ENCODE measurements at places on chromosomes 5 and 9.

DNA sequence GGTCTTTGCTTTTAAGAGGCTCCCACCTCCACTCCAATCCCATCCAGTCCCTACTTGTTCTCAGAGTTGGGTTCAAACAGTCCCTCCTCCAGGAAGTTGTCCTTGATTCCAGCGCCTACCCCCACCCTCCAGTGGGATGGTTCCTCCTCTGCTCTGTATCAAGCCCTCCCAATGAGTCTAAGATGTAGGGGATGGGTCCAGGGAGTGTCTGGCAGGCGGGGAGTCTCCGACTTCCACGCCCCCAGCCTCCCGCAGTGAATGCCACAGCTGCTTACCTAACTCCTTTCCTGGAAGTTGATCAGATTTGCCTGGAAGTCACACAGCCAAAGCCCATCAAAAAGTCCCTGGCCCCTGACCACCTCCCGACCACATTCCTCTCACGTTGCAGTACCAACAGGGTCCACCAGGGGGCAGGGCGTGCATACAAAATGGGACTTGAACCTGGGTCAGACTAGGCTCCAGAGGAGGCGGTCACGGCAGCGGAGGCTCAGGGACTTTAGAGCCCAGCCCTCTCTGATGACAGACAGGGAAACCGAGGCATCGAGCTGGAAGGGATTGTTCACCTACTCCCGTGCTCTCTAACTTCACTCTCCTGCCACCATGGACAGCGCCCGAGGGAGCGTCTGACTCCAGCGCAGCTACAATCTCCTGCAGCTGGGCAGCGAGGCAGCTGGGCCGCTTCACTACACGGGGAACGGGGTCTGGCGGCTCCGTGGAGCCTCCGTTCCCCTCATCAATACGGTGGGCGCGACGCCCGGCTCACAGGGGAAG, 25.0 kb upstream of the TDRD7 start:
- peak; percentile 22 for DNase-seq

DNA sequence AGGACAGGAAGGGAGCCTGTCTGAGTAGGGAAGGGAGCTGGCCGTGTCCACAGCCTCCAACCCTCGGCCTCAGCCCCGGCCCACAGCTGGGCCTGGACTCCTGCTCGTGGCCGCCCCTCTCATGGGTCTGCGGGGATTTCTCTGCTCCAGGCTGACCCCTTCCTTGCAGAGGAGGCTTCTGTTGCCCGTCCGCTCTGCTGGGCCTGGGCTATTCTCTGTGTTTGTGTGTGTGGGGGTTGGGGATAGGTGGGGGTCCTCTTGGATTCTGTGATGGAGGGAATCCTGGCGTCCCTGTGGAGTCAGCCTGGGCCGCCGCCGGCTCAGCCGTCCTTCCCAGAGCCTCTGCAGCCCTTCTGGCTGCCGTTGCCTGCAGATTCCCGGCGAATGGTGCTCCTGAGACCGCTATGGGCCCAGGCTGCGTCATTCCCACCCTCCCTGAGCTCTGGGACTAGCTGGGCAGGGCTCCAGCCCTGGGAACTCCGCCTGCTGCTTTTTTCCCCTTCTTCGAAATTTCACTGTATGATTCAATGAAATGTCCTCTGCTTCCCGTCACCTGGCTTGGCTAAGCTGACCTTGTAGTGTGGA, 64.2 kb downstream of the FGF18 start:
- no peak for DNase-seq

GRCh38 chr5:41815261-41815660, 55.0 kb downstream of the OXCT1 start:
- no peak for DNase-seq

DNA sequence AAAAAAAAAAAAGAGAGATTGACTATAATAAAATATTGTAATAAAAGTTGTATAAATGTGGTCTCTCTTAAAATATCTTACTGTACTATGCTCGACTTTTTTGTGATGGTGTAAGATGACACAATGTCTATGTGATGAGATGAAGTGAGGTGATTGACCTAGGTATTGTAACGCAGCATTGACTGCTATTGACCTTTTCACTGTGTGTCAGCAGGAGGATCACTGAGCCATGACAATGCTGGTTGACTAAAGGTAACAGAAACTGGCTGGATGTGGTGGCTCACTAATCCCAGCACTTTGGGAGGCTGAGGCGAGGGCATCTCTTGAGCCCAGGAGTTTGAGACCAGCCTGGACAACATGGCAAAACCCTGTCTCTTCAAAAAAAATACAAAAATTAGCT, 78.6 kb upstream of the MYO10 start:
- no peak for DNase-seq

- DNase-seq, result no peak
These were observed 35.1 kb downstream of the GOLM1 start for GRCh38 chr9:86064220-86064619.

DNA sequence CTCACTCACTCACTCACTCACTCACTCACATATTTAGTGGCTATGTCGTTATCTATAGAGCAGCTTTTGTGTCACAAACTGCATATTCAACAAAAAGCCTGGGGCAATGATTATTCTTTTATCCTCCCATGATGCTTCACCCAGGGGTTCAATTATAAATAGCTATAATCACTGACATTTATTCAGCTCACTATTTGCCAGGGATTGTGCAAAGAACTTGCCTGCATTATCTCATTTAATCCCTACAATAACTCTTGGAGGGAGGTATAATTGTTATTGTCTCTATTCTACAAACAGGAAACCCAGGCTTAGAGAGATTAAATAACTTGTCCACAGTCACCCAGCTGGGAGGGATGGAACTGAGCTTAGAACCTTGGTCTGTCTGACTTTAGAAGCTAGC, 298.0 kb upstream of the MSX2 start:
- no peak for DNase-seq

GRCh38 chr9:78821126-78821822, 524.3 kb downstream of the PSAT1 start:
- DNase-seq, result no peak

DNA sequence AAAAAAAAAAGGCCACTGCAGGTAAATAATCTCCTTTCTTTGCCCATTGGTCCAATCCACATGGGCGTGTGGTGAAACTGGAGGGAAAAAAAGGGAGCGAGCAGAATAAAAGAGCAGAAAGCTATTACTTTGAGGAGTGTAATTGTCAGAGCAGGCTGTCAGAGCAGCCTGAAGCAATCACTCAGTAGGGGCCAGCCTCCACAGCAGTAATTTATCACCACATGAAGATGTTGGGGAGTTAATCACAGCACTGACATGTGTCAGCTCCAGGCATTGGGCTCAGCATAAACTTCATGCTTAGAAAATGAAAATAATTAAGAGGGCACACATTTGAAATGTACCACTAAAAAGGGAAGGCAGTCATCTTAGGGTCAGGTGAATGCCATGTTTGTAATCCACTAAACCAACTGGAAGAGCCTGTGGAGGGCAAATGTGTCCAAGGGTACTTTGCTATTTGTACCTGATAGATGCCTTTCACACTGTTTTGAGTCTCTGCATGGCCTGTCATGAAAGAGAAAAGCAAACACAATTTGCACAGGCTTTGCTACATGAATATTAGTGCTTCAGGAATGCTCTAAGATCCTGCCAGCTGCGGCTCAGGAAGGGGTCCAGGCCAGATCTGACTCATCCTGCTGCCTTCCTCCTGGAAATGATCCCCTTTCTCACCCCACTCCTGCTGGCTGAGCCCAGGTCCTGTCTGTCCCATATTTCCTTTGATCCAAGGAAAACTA, 2.9 kb upstream of the PTGER4 start:
- DNase-seq, result no peak

GRCh38 chr5:14849516-14850294, 21.9 kb downstream of the ANKH start:
- no peak for DNase-seq

- DNase-seq, result no peak
These were observed 64.9 kb downstream of the DOCK2 start for GRCh38 chr5:169701910-169702451.

DNA sequence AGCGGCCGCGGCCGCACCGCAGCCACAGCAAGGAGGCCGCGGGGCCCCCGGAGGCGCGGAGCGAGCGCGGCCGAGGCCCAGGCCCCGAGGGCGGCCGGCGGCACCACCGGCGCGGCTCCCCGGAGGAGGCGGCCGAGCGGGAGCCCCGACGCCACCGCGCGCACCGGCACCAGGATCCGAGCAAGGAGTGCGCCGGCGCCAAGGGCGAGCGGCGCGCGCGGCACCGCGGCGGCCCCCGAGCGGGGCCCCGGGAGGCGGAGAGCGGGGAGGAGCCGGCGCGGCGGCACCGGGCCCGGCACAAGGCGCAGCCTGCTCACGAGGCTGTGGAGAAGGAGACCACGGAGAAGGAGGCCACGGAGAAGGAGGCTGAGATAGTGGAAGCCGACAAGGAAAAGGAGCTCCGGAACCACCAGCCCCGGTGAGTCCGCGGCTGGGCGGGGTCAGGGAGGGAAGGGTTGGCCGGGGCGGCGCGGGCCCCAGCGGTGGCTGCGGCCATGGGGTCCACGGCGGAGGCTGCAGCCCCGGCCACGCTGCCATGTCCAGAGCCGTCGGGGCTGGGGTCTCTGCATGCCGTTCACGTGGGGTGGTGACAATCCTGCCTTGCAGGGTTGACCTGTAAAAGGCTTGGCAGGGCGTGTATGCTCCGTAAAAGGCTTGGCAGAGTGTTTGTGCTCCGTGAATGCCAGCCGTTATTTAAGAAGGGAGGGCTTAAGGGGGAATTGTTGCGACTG, 146.0 kb downstream of the CACNA1B start:
- DNase-seq, result no peak

DNA sequence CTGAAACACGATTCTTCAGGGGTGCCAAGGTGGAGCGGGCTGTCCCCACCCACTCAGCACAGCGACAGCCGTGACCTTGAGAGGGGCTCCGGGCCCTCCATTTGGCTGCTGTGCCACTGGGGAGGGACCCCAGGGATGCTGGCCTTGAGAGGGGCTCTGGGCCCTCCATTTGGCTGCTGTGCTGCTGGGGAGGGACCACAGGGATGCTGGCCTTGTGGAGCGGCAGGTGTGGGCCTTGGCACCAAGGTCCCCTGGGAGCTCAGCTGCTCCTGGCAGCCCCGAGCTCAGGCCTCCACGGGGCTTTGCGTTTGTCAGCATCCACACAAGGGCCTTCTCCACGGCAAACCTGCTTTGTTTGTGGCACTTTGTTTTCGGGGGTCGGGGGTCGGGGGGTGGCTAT, 137.6 kb upstream of the LPCAT1 start:
- no peak for DNase-seq

Measured in stimulated activated CD4-positive, alpha-beta T cell treated with anti-CD3 and anti-CD28 coated beads, Interleukin-1b, Interleukin-23, amount 100 ng/mL, for 1 hour (primary cell).